ENCODE measurements at places on chromosomes 4 and X.

GRCh38 chr4:167023364-167023925 is 210.8 kb downstream of the SPOCK3 start:
- no peak for DNase-seq

- no peak for DNase-seq
Measured at GRCh38 chr4:7342223-7343080, 92.3 kb downstream of the PSAPL1 start.

DNA sequence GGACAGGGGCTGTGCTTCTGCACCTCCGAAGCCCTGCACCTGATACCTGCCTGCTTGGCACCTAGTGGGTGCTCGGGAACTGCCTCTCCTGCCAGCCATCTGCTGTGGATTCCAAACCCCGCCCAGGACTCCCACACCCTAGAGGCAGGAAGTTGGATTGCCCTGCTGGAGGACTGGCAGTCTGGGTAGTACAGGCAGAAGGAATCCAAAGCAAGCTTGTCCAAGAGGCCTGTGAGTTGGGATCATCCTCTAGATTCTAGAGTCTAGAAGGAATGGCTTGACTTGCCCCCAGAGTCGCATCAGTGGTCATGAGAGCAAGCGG is 64.6 kb upstream of the MTM1 start:
- DNase-seq = no peak

GRCh38 chr4:151173871-151174270 is 74.4 kb downstream of the RPS3A start:
- no peak for DNase-seq

- DNase-seq = no peak
Measured at GRCh38 chrX:80572636-80573035, 152.4 kb downstream of the TENT5D start.

GRCh38 chr4:101790521-101791181 is at the start of gene BANK1:
Gene BANK1 (plus strand): TSS chr4:101790730. CDS start chr4:101790881, 151 bp downstream.
- peak; percentile 45 for DNase-seq

DNA sequence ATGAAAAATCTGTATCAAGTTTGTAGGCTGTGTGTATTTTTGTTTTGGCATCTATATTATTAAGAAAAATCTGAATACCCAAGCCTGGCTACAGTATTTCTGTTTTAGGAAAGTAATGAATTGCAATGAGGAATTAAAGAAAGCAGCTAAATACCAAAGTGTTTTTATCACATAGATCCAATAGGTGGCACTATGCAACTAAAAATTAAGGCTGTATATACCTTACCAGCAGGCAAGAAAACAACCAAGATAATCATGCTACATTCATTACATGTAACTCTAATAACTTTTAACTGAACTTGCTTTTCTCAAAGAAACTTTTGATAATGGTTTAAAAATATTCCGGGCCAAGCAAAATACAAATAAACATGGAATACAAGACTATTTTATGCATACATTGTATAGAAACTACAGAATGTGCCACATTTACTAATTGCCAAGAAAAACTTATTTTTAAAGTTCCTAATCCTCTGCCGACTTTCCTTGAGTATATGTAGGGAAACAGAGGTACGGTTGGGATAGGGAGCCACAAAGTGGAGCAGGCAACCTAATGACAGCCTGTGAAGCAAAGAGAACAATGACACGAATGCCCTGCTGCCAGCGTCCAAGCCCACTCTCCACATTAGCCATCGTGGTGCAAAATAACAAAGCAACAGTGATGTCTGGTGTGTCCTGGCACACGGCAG is 63.7 kb downstream of the SEC24D start:
- peak; percentile 35 for DNase-seq

DNA sequence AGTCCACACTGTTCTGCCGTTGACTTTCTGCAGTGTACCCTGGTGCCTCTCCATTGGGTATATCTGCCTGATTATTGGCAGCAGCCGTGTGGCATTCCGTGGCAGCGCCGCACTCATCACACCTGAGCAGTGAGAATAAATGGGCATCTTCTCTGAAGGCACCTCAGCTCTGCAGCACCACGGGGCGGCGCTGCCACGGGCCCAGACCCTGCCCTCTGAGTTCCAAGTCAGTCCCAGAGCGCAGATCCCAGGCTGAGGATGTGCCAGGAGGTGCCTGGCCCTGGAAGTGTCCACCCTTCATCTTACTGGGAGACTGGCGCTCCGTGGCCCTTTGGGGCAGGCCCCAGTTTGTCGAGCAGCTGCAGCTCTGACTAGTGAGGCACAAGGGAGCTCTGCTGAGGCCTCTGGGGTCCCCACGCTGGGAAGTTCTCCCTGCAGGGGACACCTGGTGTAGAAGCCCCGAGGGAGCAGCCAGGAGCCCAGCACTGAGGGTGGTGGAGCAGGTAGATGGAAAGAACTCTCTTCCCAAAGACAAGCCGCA is 36.6 kb downstream of the TRMT44 start:
- no peak for DNase-seq

- DNase-seq = no peak
Measured at GRCh38 chr4:53371049-53371448, 5.2 kb upstream of the SCFD2 start.

GRCh38 chr4:88672987-88673386 is 24.6 kb downstream of the NAP1L5 start:
- peak; percentile 30 for DNase-seq

- no peak for DNase-seq
Measured at GRCh38 chrX:119036107-119037029, 36.4 kb upstream of the CT47C1 start.

- DNase-seq = no peak
Measured at GRCh38 chr4:17155486-17155885, 257.0 kb upstream of the LDB2 start.

DNA sequence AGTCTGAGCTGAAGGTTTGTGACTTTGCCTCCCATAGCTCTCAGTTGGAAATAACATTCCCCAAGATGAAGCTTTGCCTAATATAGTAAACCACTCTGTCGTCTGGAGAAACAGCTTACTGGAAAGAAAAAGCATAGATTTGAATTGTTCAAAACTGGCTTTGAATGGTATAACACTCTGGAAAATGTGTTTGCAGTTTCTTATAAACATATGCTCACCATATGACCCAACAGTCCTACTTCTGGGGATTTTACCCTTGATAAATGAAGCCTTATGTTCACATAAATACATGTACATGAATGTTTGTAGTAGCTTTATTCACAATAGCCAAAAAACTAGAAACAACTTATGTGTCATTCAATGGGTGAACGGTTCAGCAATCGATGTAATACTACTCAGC is 10.2 kb downstream of the VEGFD start:
- DNase-seq = no peak

GRCh38 chr4:95545546-95545945 is 3.2 kb downstream of the UNC5C start:
- DNase-seq = no peak

- no peak for DNase-seq
Measured at GRCh38 chr4:147361726-147362125, 119.2 kb upstream of the EDNRA start.

GRCh38 chrX:71533516-71533850 is 579 bp downstream of the OGT start:
- no peak for DNase-seq

GRCh38 chr4:27154706-27155105 is 294.1 kb downstream of the STIM2 start:
- DNase-seq = no peak

DNA sequence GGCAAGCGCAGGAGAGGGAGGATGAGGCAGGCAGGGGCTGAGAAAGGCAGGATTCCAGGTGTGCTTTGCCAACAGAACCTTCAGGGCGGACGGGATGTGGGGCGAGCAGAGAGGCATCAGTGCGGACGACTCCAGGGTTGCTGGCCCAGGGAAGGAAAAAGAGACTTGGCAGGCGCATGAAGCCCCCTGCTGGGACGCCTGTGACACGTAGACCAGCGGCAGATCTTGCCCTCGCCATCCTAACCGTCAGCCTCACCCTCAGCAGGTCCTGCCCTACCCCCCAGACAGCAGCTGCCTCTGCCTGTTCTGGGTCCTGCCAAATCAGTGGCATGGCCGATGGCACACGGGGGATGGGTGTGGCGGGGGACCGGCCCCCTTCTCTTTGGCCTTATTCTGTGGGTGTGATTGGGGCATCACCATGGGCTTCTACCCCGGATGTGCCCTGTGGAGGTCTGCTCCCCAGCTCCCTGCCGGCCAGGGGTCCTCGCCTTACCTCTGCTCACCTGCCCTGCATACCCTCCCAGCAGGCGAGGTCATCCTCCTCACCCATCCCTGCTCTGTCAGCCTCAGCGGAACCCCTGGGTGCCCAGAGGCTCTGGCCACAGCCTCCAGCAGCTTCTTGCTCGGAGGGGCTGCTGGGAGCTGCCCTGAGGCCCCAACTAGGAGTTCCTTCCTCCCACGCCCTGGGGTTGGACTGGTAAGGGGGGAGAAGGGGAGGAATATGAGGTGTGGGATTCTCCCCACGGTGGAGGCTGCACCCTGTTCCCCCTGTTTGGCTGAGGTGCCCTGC is 2.9 kb upstream of the SH3BP2 start:
- DNase-seq = no peak

DNA sequence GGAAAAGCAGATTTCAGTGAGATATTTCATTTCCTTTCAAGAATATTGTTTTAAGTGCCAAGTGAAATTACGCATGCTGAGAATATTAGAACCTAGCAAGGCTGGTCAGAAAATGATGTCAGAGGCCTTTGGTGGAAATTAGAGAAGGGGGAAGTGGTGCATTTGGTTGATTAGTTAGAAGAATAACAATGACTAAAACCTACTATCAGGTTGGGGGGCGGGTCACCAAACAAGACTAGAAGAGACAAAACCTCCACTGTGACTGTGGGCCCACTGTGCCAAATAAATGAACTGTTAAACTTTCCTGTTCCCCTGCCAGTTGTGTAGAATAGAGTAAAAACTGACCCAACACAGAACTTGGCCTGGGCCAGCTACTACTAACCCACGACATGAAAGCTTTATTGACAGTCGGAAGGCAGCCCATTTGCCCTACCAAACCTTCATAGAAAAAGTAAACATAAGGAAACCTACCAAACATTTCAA is 2.9 kb downstream of the RAPGEF2 start:
- peak; percentile 54 for DNase-seq

- DNase-seq = no peak
Measured at GRCh38 chr4:111695677-111696076, 449.6 kb upstream of the FAM241A start.

- no peak for DNase-seq
Measured at GRCh38 chrX:153409414-153410101, 1.7 kb upstream of the ZFP92 start.

DNA sequence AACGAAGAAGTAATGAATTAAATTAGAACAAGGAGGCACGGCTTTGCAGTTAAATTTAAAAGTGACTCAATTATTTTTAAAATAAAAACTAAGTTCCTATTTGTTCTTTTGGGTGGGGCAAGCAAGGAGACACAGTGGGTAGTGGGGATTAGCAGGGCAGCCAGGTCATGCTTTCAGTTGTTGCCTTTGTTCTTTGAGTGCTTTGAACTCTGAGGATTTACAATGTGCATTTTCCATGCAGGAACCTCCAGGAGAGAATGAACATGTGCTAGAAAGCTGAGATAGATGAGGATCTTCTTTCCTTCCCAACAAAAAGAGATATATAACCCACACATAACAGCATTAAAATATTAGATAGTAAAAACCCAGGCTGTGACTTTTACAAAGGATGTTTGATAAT is 420.4 kb upstream of the CTSO start:
- DNase-seq = no peak

- no peak for DNase-seq
Measured at GRCh38 chr4:91198951-91199350, 1071.8 kb downstream of the CCSER1 start.

DNA sequence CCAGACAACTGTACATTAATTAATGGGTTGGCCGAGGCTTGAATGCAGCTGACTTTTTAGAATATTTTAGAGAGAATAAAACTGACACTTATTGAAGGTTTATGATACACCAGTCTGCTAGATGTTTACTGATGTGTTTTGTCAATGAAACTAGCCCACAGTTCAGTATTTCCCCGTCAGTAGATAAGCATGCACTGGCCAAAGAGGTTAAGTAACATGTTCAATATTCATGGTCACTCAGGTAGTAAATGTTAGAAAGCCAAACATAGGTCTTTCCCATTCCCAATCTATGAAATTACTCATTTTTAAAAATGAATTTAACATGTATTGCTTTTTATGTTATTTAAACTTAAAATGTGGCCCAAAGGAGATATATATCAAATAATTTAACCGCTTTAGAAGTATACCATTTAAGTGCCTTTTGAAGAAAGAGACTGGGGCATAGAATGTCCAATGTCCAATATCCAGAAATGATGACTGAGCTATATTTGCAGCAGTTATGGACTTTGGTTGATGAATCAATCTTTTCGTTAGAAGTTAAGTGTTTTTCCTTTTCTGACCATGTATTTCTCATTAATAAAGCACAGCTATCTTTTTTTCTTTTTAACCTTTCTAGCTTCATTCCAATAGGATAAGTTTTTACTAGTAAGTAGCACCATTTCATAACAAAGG is 156.1 kb downstream of the RAPGEF2 start:
- no peak for DNase-seq

GRCh38 chr4:168600796-168601583 is 104.1 kb downstream of the PALLD start:
- DNase-seq = no peak

- DNase-seq = no peak
Measured at GRCh38 chrX:119071381-119071780, 1.4 kb upstream of the CT47C1 start.

- DNase-seq = peak; percentile 68
Measured at GRCh38 chrX:150570512-150570911, 2.1 kb downstream of the MTM1 start.

GRCh38 chr4:70654605-70655011 is 11.7 kb downstream of the JCHAIN start:
- DNase-seq = no peak

DNA sequence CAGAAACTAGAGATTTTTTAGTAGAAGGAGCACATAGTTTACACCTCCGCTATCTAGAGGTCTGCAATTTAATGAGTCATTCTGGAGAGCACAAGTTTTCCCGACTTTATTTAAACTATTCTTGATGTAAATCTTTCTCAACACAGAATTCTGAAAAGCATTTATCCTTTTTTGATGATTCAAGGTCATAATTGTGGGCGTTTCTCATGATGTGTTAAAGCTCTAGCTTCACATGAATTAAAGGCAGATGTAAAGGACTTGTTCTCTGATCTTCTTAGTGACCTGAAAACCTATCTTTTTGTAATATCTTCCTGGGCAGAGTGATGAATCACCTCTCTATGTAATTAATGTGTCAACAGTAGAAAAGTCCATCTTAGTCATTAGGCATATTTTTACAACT is 128.8 kb downstream of the COMMD8 start:
- DNase-seq = no peak

- DNase-seq = no peak
Measured at GRCh38 chr4:155592179-155592937, 74.3 kb upstream of the GUCY1A1 start.

- DNase-seq = no peak
Measured at GRCh38 chrX:20421275-20421674, 154.6 kb upstream of the RPS6KA3 start.
